ENCODE measurements at places on chromosomes 7 and 10.

- no peak for DNase-seq
These were observed 630.1 kb downstream of the PARD3 start for GRCh38 chr10:34184939-34185386.

- DNase-seq = no peak
These were observed 547.2 kb downstream of the ETV1 start for GRCh38 chr7:13442226-13442625.

DNA sequence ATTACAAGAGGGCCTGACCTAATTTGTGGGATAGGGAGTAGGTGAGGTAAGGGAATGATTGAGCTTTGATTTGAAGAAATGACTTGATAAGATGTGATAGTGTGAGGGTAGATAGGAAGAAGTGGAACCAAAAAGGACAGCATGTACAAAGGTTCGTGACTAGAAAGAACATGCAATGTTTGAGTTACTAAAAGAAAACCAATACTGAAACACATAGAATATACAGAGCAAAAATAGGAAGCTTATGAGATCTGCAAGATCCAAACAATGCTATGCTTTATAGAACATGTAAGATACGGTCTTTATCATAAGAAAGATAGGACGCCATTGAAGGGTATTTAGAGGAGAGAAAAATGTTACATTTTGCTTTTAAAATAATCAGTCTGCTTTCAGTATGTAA, 343.8 kb downstream of the ATRNL1 start:
- no peak for DNase-seq

DNA sequence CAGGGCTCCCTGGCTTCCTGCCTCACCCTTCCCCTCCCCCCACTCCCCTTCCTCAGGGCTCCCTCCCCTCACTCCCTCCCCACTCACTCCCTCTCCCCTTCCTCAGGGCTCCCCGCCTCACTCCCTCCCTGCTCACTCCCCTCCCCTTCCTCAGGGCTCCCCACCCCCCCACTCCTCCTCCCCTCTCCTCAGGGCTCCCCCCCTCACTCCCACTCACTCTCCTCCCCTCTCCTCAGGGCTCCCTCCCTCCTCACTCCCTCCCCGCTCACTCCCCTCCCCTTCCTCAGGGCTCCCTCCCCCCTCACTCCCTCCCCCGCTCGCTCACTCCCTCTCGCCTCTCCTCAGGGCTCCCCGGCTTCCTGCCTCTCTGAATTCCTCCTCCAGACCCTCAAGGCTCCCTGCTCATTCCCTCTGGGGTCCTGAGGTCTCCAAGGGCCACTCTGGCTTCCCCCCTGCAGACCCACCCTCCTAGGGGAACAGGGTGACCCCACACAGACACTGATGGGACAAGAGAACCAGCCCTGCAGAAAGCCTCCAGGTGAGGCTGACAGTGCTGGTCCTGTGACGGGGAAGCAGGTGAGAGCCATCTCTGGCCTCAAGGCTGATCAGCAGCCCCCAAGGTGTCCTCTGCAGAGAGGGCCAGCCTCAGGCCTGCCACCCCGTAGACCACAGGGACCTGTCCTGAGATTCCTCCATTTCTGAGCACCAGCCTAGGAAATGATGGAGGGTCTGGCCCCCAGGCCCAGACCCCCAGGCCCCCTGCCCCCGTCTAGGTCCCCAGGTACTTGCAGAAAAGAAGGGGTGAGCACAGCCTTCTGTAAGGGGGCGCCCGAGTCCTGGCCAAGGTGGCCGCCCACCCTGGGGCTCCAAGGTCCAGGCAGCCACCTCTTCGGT, 47.2 kb downstream of the PWWP2B start:
- no peak for DNase-seq

DNA sequence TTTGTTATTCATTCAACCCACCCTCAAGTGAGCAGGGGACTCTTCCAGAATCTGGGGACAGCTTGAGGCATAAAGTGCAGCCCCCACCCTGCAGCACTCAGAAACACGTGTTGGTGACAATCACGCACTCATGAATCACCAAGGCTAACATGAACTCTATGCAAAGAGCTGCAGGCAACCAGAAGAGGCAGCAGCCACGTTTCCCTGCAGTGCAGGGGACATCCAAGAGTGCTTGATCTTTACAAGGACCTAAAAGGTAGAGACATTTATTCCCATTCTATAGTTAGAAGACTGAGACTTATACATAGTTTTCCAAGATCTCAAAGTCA, 135.2 kb upstream of the GDF10 start:
- no peak for DNase-seq

DNA sequence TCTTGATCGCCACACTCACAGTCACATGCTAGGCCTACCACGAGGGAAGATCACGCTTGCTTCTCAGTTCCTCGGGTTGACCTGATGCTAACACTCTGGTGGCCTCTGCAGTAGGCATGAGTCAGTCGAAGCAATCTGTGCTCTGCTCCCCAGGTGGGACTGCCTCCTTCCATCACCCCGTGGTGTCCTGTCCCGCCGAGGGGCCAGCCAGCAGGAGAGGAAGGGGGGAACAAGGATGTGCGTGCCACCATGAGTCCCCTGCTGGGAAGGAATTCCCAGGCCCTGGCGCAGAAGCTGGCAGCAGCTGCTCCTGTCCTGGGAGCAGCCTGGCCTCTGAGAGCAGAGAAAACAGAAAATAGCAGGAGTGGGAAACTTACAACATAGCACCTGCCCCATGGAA, 695.0 kb upstream of the NRP1 start:
- no peak for DNase-seq

DNA sequence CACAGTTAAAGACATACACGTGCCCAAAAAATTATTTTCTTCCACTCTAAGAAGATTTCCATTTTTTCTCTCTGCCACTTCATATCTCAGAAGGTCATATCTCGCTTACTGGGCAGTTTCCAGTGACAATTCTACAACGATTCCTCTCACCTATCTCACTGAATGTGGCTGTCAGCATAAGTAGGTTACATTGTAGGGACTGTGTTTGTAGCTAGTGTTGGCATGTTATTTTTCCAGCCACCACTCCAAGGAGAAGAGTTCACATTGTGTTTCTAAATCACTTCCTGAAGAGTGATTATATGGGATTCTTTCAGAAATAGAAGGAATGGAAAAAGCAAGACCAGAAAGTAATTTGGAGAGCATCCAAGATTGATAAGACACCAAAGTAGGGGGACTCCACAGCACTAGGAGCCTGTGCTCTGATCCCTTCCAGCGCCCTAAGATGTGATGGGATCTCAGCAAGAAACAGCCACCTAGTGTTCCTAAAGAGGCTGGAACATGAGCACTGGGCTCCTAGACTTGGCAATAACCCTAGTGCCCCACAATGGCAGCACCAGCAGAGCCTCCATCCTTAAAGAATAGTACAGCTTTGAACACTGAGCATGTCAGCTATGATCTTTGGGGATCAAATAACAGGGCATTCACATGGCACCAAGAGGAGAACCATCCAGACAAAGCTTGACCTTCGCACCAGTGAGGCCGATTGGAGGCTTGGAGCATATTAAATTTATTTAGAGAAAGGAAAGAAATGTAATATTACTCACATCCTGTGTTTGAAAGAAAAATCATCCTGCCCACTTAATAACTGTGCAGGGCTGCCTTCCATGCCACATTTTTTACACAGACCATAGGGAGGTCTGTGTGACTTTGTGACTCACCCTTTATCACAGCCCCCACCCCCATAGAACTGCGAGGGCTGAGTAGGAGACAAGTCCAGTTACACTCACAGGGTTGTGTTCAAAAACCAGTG, 51.8 kb downstream of the CAV1 start:
- DNase-seq = peak; percentile 87

DNA sequence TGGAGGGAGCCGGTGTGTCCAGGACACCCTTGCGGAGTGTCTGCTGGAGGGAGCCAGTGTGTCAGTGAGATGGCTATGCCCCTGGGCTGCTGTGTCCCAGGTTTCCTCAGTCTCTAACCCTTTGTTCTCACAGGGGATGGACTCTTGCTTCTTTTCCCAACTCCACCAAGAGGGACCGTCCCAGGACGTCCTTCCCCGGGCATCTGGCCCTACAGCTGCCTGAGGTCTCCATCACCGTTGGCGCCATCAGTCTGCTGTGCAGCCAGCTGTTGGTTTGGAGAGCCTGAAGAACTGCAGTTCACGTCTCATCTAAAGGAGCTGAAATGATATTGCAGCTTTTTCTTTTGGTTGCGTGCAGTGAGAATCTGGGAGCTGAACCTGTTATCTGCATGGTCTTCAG, 136.2 kb downstream of the VIPR2 start:
- no peak for DNase-seq

- DNase-seq = no peak
These were observed 60.6 kb upstream of the LAMB1 start for GRCh38 chr7:108063520-108063933.

DNA sequence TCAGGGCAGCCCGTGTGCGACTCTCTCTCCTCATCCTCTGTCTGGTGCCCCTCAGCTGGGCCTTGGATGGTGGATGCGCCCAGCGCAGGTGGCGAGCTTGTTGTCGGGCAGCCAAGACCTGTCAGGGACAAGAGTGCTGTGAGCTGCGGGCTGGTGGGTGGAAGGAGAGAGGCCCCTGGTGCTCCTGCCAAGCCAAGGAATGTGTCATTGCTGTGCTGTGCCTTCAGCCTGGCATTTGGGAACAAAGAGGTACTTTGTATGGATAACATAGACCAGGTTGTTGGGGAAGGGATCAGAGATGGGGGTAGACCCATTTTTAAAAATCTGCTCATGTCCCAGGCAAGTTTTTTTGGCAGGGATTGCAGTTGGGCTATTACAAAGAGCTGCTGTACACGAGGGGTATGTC, 120.9 kb downstream of the PKD1L1 start:
- DNase-seq = no peak

GRCh38 chr10:110792476-110793125, 79.1 kb upstream of the PDCD4 start:
- no peak for DNase-seq

- DNase-seq = no peak
These were observed 348.4 kb upstream of the MEOX2 start for GRCh38 chr7:16034866-16035265.

GRCh38 chr7:153522261-153522660, 529.9 kb upstream of the DPP6 start:
- DNase-seq = no peak

- DNase-seq = no peak
These were observed 71.5 kb upstream of the ANLN start for GRCh38 chr7:36318116-36318515.

DNA sequence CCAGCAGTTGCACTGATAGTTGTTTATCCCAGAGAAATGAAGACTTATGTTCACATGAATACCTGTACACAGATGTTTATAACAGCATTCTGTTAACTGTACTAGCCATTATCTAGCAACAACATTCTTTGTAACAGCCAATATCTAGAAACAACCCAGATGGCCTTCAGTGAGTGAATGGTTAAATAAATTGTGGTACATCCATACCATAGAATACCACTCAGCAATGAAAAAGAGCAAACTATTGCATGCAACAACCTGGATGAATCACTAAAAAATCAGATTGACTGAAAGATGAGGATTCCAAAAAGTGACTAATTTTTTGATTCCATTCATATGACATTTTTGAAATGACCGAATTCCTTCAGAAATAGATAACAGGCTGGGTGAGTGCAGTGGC, 360.3 kb downstream of the MALRD1 start:
- no peak for DNase-seq

DNA sequence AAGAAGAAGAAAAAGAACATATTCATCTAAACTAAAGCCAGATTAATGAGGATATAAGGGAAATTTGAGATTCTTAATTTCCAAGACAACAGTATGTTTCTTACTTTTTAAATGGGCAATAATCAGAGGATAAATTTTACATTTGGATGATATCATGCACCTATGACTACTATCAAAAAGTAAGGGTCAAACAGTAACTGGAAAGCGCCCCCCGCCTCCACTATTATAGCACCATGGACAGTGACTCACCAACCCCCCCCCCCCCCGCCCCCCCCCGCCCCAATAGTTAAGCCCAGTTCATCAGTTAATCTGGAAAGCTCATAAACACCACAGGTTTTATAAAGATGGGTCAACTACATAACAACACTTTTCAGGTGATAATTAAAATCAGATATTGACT, 194.3 kb upstream of the DGKB start:
- no peak for DNase-seq
